ENCODE measurements at places on chromosomes 13 and 19.

GRCh38 chr13:80931766-80932165 is 590.8 kb upstream of the SPRY2 start:
- DNase-seq, result no peak

- no peak for DNase-seq
These were observed at the start of gene SYDE1 for GRCh38 chr19:15107061-15108010. TSS of gene SYDE1 (plus strand) at chr19:15107401. CDS start at chr19:15107434, 33 bp downstream.

- no peak for DNase-seq
These were observed 412.0 kb downstream of the FOXO1 start for GRCh38 chr13:40254394-40254793.

DNA sequence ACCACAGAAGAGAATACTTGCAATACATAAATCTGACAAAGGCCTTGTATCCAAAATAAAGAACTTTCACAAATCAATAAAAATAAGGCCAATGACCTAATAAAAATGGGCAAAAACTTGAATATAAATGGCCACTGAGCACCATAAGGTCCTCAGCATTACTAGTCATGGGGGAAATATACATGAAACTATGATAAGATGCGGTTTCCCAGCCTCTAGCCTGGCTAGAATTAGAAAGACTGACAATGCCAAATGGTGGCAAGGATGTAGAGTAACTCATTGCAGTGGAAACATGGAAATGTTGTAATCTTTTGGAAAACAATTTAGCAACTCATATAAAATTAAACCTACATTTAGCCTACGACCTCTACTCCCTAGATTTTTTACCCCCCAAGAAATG is 227.1 kb downstream of the GGACT start:
- DNase-seq, result no peak

GRCh38 chr13:40158218-40158617 is 502.8 kb downstream of the COG6 start:
- no peak for DNase-seq

All from MM.1S (cell line).